ENCODE measurements at places on chromosomes 7 and 10.

DNA sequence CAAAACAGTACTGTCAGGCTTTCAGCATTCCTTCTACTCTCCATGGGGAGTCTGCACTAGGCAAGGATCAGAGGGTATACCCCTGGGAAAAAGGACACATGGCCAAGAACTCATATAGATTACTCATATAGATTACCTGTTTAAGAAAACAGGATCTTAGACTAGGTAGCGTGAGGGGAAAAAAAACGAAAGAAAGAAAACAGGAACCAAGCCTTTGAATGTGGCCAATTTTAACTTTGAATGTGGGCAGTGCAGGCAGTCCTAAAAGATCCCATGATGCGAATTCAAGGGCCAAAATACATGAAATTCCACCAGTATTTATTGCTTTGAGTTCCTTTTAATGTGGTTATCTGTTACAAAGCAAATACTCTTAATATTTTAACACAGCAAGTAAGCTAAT lies 108.6 kb upstream of the TAC1 start:
- no peak for DNase-seq

DNA sequence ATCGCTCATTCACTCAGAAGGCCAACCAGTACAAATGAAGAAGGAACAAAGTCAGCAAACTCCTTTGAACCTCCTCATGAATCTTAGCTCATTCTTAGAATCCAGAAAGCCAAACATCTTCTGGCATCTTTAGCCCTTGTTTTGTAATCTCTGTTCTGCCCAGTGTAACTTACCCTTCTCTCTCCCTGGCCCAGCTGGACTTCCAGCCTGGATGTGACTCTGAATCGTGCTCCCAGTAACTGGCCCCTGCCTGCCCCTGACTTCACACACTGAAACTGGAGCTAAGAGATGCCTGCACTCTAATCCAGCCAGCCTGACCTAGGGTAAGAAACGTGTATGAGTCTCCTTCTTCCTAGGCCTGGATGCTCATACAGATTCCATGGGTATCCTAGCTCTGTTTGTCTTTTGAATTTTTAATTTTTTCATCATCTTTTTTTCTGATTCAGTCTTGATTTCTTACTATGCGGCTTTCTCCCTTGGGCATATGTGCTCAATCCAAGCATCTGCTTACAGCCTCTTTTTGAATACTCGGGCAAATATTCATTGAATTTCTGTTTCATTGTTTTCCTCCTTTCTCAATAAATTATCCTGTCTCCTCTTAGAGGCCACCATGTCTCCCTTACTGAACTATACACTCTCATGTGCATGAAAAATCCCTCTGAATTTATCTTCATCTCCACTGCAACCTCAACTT lies 845.6 kb upstream of the AUTS2 start:
- no peak for DNase-seq

- peak; percentile 23 for DNase-seq
Measured at GRCh38 chr10:63236113-63236935, 103.2 kb downstream of the NRBF2 start.

DNA sequence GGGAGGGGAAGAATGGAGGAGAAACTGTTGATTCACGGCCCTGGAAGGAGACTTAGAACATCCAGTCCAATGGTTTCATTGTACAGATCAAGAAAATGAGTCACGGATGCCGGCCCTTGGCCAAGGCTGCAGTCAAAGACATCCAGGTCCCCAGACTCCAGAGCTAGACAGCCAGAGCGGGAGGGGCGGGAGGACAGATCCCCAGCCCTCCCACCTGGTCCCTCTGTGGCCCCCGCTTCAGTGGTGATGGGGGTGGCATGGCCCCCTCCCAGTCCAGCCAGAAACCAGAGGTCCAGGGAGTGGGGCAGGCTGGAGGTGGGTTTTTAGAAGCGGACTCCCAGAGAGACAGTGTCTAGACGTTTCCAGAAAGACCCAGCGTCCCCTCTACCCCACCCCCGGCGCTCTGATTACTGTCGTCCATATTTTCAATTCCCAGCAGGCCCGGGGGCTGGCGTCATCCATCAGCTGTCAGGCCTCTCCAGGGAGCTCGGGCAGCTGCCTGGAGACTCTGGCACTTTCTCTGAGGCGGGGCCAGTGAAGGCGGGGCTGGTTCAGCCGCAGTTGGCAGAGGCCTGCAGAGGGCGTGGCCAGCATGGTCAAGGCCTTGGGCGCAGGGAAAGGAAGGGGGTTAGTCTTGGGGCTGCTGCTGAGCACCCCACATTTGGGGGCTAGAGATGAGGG lies 8.0 kb upstream of the HSPB1 start:
- DNase-seq = peak; percentile 61

DNA sequence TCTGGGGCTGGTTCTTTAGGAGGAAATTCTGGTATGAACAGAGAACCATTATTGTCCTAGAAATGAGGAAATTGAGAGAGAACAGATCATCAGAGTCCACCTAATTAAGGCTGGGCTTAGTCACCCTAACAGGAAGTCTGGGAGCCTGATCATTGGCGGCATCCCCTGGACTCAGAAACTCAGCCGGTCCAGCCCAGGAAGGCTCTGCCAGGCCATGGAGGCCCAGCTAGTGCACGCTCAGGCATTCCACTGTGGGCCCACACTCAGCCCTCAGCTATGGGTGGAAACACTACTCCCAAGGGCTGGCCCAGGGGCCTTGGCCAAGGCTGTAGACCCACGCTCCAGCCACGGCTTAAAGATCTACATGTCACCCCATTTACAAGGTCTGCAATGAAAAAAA lies 109.2 kb downstream of the PTPN20 start:
- DNase-seq = no peak

DNA sequence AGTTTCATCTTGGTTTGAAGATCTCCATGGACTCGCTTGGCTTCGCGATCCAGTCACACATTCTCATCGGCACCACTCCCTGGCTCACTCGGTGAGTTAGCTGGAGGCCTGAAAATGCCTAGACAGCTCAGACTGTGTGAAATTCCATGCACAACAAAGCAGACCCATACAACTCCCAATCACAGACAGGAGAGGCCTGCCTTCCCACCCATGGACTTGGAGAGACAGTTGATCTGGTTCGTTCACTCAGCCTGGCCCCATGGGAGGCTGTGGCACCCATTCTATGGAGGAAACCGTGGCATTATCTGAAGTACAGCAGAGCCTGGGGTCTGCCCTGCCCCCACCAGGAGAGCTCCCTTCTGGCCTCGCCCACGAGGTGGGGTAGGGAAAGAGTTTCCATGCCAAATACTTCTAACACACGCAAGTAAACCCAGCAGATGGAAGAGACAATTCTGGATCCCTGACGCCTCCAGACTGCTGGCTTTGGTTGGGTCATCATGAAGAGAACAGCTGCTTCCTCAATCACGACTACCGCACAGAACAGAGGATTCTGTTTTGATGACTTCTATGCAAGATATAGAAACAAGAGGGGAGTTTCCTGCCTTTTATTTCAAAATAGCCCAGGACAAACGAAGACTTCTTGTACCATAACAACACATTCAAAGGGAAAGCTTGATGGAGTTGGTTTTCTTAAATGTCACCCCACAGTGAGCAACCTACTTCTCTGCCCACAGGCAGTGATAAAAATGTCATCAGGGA lies 15.9 kb downstream of the FAM53B start:
- no peak for DNase-seq

DNA sequence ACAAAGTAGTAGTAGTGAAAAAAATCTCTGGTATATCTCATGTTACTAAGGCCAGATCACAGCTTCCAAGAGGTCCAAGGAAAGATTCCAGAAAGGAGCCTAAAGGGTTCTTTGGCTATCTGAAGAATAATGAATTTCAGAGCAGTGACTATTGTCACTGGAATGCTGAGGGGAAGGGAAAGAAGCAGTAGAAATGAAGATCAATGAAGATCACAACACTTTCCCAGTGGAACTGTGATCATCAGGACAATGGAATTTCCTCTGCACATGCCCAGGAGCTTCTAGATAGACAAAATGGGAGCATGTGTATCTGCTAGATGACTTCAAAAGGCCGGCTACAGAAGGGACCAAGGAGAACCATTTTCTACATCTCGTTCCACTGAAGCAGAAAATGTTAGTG lies 219.5 kb upstream of the PHYHIPL start:
- DNase-seq = no peak

DNA sequence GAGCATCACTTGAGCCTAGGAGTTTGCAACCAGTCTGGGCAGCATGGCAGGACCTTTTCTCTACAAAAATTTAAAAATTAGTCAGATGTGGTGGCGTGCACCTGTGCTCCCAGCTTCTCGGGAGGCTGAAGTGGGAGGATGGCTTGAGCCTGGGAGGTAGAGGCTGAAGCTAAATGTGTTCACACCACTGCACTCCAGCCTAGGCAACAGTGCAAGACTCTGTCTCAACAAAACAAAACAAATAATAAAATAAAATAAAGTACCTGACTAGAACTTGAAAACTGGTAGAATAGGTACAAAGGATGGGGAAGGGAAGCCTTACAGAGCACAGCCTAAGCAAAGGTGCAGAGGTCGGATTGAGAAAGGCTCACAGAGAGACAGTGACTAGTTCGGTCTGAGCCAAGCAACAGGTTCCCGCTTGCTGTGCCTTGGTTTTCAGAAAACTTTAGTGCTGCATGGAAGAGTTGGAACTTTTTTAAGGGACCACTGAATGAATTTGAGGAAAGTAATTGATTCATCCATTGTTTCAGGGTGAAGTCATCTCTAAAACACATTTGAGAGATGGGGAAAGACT lies 100.1 kb upstream of the STK17A start:
- no peak for DNase-seq

DNA sequence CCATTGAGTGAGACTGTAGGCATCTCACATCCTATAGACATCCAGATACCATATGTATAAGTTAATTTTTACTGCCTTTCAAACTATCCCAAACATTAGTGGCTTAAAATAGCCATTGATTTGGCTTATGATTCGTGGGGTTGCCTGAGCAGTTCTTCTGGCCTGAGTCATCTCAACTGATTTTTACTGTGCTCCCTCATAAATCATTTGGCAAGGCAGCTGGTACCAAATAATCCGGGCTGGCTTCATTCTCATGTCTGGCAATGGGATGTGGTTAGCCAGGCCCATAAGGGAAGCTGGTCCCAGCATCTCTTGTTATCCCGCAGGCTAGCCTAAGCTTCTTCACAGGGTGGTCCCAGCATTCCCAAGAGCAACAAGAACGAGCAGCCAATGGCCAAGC lies 6.7 kb upstream of the LRGUK start:
- DNase-seq = no peak

- no peak for DNase-seq
Measured at GRCh38 chr7:135189961-135190360, 19.5 kb upstream of the CYREN start.

DNA sequence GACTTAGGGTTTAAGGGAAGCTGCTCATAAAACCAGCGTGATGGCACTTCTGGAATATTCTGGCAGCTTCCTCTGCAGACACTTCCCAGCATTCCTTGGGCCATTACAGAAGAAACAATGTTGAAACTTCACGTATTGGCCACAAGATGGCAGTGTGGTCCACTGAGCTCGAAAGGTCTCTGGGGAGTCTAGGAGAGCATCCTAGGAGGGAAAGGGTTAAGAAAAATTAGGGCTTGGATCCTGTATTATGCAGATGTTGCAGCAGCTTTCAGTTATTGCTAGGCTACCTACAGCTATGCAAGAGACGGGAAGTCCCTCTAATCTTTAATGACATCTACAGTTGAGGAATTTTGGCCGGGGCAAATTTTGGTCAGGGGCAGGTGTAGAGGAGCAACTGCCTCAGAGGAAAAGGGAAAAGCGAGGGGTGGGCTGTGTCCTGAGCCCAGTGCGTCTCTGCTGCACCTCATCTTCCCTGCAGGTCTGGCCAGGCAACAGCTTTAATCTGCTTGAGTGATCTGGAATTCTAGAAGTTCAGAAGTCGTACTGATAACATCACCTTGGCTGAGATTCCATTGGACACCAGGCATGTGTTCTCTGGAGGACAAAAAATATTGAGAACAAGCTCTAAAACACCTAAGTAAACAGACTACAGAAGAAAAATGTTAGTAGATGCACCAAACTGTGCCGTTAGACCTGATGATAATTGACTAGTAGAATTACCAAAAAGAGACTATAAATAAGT lies 220.8 kb upstream of the PRSS58 start:
- DNase-seq = peak; percentile 71

DNA sequence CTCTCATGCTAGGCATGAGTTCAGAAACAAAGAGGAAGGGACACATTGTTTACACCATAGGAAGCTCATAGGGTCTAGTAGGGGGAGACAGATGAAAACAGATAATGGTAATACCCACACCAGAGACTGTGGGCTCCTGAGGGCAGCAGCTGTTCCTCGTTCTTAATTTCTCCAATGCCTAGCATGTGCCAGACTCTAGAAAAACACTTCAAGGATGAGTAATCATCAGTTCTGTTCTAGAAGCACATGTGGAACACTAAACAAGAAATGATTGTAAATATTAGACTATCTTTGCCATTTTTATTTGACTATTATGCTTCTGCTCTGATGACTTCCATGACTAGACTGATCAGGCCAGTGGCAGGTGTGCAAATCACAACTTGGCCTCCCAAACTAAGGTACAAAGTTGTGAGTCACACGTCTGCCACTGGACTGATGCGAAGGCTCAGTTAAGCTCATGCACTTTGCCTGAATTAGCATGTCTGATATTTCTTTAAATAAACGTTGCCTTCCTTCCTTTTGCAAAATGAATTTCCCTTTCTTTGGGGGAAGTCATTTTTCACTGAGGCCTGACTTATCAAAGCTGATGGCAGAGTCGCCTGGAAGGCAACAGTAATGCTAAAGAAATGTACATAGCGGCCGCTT lies 89.2 kb upstream of the FGL2 start:
- DNase-seq = no peak

DNA sequence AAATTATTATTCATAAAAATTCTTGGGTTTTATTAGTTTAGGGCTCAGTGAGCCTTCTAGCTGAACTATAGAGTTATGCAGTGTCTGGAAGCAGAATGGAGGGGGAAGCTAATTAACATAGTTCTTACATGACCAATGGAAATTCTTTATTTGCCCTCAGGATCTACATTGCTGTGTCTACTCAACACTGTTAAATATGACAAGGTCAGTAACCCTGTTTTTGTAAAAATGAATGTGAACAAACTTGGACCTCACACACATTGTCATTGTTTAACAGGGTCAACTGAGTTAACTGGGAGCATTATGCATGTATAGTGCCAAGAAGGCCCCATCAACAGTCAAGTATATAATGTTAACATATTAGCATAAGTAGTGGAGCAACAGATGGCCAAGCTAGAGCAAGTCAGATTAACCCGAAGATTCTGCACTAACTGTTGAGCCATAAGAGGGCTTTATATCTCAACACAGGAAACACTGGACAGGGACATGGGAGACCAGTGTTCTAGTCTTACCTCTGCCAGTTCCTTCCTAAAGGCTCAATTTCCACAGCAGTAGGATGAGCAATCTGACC lies 122.5 kb upstream of the SEM1 start:
- DNase-seq = no peak

- DNase-seq = no peak
Measured at GRCh38 chr7:47314728-47315607, 266.9 kb downstream of the TNS3 start.

DNA sequence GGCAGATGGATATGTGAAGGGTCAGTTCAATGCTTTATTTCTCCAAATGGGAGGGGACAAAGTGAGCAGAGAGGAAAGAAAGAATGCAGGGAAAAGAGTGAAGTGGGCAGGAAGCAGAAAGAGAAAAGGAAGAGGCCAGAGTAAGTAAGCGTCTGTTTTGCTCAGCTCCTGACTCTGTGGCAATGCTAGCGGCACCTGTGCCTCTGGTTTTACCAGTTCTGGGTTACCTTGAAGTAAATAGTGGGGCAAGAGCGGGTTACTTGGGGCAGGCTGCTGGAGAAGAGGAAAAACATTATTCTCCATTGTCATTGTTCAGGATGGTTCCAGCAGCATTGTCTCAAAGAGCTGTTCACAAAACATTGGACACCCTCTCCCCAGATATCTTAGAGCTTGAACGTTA lies 1.9 kb downstream of the TAS2R40 start:
- peak; percentile 89 for DNase-seq
